ENCODE measurements at places on chromosomes 12 and 14.
A peak's percentile ranks its signal among the peaks of the same experiment; 100 is the strongest.

- DNase-seq, result no peak
These were observed 5.4 kb upstream of the ACVRL1 start for GRCh38 chr12:51901881-51902280.

DNA sequence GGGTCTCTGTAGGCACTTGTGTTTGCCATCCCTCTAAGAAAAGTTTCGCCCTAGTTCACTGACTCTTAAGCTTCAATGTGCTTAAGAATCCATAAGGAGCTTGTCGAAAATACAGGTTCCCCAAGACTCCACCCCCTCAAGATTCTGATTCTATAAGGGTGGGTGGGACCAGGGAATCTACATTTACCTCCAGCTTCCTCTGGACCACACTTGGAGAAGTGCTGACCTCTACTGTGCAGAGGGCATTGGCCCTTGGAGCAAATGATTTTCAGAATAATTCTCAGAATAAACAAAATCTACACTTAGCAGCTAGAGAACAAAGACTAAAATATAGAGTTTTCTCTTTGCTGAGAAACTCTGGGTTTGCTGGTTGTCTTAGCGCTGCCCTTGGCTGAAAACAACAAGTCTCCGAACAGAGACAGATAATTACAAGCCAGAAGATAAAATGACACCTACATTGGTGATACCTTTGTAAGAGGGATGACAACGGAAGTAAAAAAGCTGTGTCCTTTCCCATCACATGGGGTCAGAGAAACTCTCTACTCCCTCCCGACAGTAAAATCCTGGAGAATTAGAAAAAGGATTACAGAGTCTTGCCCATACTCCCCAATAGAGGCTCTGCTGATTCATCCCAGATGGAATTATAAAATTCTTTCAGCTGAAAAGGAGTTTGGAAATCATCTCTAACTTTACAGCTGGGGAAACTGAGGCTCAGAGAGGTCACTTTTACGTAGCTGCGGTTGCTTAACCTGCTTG lies 4.8 kb downstream of the TGFB3 start:
- no peak for DNase-seq

GRCh38 chr14:30620178-30620577 lies 1.9 kb upstream of the SCFD1 start:
- DNase-seq, result no peak

DNA sequence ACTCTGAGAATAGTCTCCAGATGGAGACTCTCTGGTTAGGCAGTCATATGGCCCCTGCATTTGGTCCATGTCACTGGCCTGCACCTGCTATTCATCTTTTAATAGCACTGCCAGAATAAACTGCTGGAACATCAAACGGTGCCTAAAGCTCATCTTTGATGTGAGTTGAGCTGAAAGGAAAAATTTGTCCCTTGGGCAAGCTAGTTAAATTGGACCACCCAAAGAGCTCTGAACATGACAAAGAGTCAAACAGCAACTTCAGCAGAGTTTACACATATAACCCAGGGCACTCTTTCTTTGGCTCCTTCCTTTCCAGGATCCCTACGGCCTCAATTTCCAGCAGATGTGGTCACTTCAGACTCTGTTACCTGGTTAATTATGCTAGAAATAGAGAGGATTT lies 269.9 kb downstream of the RPL10L start:
- peak; percentile 15 for DNase-seq

GRCh38 chr12:24256684-24257083 lies 307.2 kb upstream of the SOX5 start:
- peak; percentile 17 for DNase-seq

DNA sequence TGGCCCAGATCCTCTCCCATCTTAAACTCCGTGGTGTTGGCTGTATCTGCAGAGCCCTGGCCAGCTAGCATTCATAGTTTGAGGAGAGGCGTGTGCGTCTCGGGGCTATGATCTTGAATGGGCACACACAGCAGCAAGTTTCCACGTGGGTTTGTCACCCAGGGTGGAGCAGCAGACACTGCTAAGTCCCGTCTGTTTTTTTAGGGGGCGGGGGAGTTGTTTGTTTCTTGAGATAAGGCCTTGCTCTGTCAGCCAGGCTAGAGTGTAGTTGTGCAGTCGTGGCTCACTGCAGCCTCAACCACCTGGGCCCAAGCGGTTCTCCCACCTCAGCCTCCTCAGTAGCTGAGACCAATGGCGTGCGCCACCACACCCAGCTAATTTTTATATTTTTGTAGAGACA lies 20.1 kb upstream of the TEX22 start:
- DNase-seq, result no peak

DNA sequence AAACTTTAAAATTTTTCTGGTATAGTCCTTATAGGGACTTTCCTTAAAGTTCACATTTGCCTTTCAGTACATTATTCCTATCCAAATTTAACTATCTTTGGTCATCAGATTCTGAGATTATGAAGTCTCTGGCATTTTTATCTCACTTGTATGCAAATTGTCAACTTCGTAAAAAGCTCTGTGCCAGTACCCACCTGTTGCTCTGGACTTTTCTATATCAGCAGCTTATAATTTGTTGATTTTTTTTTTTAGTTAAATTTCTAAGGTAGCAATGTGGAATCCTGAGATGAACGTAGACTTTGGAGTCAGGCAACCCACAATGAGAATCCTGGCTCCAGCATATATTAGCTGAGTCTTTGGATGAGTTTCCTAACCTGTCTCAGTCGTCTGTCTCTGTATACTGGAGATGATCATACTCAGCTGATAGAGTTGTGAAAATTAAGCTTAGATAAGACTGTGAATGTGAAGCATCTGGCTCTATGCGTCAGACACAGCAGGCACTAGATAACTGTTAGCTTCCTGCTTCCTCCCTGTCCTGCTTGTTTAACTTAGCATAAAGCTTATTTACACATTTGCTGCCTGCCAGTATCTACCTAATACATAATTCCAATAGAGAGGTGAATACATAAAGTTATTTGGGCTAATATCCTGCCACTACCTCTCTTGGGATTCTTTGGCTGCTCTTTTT lies 59.8 kb downstream of the MARK3 start:
- no peak for DNase-seq

- DNase-seq, result no peak
These were observed 50.6 kb downstream of the DAAM1 start for GRCh38 chr14:59239022-59239421.

DNA sequence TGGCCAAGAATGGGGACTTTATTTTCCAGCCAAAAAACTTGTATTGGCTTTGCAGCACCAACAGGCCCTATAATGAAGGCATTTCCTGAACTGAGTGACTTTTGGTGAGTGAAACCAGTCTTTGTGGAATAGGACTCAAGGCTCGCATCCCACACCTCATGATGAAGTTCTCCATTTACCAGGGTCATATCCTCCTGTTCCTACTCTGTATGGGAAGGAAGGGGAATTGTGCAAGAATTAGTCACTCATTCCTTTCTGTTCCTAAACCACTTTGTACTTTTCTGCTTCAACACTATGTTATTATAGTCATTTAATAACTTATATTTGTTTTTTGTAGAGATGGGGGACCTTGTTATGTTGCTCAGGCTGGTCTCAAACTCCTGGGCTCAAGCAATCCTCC lies 2.3 kb upstream of the SPATS2 start:
- DNase-seq, result no peak

DNA sequence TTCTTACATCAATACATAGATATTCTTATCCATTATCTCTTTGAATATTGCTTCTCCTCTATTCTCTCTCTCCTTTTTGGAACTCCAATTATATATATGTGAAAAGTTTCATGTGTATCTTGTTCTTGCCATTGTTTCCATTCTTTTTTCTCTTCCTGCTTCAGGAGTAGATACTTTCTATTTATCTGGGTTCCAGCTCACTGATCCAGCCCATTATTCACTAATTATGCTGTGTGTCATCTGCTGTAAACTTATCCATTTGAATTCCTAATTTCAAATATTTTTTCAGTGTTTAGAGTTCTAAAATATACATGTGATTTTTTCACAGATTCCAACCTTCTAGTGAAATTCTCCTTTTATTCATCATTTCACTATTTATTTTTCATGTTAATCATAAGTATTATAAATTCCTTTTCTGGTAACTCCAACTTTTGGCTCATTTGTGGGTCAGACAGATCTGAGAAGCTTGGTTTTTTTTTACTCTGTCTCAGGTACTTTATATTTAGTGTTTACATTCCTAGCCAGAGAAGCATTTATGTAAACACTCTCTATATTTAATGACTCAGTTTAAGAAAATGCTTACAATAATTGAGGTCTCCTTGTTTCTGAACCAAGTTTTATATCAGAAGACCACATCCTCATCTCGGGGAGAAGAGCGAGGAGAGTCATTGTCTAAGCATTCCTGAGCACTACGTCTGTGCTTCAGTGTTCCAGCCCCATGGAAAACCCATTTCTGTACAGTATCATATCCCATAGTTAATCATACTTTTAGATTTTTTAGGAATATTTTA lies 15.9 kb upstream of the AMIGO2 start:
- DNase-seq, result no peak

DNA sequence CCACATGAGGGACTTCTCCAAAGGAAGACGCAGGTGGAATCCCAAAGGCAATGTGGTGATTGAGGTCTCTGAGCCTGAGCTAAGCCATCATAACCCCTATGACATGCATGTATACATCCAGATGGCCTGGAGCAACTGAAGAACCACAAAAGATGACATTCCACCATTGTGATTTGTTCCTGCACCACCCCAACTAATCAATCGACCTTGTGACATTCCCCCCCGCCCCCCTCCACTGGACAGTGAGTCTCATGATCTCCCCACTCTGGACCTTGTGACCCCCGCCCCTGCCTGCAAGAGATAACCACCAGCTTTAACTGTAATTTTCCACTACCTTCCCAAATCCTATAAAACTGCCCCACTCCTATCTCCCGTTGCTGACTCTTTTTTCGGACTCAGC lies 87.9 kb downstream of the VCPKMT start:
- no peak for DNase-seq

DNA sequence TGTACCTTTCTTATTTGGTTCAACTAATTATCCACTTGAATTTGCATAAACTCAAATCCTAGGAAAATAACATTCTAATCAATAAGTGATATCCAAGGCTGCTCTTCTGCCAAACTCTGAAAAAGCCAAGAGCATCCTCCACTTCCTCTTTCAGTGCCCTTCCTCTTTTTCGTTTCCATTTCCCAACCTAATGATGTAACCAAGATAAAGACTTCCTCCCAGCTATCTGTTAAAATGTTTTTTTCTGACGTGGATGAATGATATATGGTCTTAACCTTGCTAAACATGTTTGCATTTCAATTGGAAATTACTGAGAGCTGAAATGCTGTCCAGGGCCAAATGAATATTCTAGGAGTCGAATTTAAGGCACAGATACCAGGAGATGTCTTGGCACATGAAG lies 459.5 kb upstream of the PDE3A start:
- no peak for DNase-seq

DNA sequence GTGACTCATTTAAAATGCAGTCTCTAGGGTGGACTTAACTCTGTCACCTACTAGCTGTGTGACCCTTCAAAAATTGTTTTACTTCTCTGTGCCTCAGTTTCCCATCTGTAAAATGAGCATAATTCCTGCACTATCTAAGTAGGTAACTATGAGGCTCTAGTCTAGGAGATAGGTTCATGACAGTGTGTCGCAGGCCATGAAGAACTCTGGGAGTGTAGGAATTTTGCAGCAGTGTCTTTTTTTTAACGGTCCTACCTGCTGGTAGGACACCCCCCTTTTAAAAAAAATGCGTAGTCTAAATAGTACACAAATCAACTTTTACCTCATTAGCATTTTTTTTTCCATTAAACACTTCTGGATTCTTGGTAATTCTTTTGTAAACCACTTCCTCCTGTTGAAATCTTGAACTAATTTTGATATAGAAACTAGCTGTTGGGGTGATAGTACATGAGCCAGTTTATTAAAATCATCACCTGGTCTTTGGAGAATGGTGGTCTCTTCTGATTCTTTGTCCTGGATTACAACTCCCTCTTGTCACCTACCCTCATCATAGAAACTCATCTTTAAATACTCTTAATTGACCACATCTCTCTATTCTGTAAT lies 86.0 kb upstream of the SLC38A2 start:
- no peak for DNase-seq

- no peak for DNase-seq
These were observed 240.1 kb upstream of the ARHGAP5 start for GRCh38 chr14:31837031-31837430.

DNA sequence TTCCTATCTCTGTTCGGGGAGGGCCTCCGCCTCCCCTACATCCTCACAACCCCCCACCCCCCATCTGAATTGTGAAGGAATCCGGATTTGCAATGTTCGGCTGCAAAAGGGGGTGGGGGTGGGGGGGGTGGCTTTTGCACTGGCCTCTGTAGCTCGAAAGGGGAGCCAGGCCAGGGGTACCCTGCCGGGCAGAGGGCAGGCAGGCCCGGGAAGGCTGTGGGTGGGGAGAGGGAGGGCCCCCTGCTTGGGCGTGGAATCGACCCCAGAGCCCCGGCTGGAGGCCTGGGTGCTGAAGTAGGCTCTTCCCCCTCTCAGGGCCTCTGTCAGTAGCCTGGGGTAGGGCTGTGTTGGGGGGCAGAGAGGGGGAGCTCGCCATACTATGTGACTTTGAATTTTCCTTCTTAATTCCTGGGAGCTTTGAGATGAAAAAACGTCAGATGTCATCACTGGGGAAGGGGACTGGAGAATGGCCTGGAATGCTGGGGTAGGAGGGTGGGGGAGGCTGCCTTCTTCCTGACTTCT lies 1.1 kb downstream of the LRP1 start:
- DNase-seq, result peak; percentile 37

GRCh38 chr14:69932391-69932790 lies 53.2 kb downstream of the SMOC1 start:
- DNase-seq, result no peak

DNA sequence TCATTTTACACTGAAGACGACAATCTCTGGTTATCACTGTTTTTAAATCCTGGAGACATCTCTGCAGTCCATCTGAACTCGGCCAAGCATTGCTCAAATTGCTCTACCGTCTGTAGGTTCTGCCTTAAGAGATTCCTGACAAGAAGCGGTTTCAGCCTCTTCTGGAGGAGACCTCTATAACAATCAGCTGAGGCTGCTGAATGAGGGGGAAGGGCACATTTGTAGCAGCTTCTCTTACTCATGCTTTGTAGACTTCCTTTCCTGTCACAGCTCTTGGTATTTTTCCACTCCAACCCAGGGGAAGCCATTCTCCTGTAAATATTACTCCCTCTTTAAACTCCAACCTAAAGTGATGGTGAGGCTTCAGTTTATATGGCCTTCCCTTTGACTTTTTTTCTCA lies 3.0 kb downstream of the ARG2 start:
- DNase-seq, result peak; percentile 41

DNA sequence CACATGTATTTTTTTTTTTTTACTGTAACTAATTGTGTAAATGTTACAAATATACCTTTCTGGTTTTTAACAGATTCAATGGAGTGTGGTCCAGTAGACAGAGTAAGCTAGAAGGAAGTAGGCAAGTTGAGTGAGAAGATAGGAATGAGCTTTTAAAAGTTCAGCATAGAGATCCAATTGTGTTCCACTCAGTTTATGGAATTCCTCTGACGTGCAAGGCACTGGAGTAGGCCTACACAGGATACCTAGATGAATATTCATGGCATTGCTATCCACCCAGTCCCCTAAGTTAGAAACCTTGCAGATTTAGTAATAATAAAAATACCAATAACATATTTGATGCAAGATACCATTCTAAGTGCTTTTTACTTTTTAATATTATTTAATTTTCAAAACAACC lies 225.6 kb upstream of the ARID2 start:
- DNase-seq, result no peak

GRCh38 chr14:80944861-80945617 lies 3.5 kb upstream of the CEP128 start:
- no peak for DNase-seq

- peak; percentile 90 for DNase-seq
These were observed 42.0 kb upstream of the GPR68 start for GRCh38 chr14:91286530-91286937.
